ENCODE measurements at places on chromosomes 12 and 14. TPM values are rescaled to one million over a fixed set of nuclear protein-coding genes. Genes with fewer than 3 reads are reported as not detected.
A peak's percentile ranks its signal among the peaks of the same experiment; 100 is the strongest.

GRCh38 chr12:130683811-130684210 is 32.3 kb downstream of the RIMBP2 start:
- DNase-seq, result no peak
- H3K27me3 ChIP-seq, result no peaks in the 10 kb centered on the region
- no peak overlapping the region for H3K4me3 ChIP-seq
- H3K27ac ChIP-seq, result no peak overlapping the region
- H3K4me1 ChIP-seq, result no peaks in the 10 kb centered on the region
- H3K36me3 ChIP-seq, result no peaks in the 10 kb centered on the region

DNA sequence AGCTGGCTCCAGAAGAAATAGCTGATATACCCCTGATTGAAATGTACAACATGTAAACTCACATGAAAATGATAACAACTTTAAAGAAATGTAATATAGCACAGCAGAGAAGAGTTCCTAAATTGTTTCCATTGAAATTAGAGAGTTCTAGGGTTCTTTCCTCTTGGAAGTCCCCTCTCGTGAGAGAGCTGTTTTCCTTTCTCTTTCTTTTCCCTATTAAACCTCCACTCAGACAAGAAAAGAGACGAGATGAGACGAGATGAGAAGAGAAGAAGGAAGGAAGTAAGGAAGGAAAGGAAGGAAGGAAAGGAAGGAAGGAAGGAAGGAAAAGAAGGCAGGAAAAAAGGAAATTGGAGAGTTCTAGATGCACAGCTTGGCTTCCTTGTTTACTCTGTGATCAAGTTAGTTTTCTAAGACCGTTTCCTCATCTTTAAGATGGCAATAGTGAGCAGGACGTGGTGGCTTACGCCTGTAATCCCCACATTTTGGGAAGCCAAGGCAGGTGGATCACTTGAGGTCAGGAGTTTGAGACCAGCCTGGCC is 11.9 kb downstream of the DRAM1 start:
- no peak overlapping the region for H3K27ac ChIP-seq
- no peak for DNase-seq
- no peaks in the 10 kb centered on the region for H3K27me3 ChIP-seq
- no peak overlapping the region for H3K4me3 ChIP-seq
- H3K36me3 ChIP-seq, result no peaks in the 10 kb centered on the region

The LAG3 gene
- 2.9 TPM for total RNA-seq

DNA sequence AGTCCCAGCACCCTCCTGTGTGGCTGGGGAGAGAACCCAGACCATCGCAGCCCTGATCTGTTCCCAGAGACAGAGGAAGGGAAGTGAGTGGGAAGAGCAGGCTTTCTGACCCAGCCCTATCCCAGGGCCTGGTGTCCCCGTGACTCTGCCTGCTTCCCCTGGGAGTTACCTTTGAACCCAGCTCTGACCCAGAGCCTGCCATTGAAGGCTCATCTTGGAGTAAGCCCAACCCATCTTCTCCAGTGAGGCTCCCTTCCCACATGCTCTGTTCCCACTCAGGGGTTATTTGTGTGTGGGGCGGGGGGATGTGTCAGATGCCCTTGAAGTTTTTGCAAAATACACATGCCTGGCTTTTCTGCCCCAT is 6.0 kb downstream of the TMEM63C start:
- H3K27me3 ChIP-seq, result no peaks in the 10 kb centered on the region
- no peaks in the 10 kb centered on the region for H3K4me1 ChIP-seq
- no peak overlapping the region for H3K4me3 ChIP-seq
- DNase-seq, result no peak

DNA sequence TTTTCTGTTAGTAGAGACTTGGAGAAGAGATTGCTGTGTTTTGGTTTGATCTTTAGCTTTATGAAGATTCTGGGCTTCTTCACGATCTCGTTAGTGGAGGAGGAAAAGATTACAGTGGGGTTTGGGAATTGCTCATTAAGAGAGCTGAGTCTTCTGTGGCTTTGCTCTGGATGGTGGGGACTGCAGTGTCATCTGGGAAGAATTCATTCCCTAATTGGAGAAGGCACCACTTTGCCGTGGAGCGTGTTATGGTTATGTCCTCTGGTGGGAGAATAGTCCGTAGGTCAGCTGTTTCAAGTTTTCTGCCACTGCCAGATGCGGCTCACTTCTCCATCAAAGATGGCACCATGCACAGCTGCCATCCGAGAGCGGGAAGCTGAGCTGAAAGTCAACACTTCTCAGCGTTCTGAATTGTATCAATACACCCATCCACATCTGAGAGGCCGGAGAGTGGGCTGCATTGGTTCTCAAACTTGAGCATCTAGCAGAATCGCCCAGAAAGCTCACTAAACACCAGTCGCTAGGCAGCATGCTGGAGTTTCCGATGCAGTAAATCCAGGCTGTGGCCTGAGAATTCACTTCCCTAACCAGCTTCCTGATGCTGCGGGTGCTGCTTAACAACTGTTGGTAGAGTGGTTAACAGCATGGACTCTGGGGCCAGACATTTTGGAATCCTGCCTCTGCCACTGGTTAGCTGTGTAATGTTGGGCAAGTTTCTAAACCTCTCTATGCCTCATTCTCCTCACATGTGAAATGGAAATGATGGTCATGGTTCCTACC is 117.8 kb downstream of the PLXNC1 start:
- no peaks in the 10 kb centered on the region for H3K36me3 ChIP-seq
- H3K4me3 ChIP-seq, result no peak overlapping the region
- peaks cover 64% of the 10 kb centered on the region for H3K4me1 ChIP-seq
- H3K27me3 ChIP-seq, result no peaks in the 10 kb centered on the region

DNA sequence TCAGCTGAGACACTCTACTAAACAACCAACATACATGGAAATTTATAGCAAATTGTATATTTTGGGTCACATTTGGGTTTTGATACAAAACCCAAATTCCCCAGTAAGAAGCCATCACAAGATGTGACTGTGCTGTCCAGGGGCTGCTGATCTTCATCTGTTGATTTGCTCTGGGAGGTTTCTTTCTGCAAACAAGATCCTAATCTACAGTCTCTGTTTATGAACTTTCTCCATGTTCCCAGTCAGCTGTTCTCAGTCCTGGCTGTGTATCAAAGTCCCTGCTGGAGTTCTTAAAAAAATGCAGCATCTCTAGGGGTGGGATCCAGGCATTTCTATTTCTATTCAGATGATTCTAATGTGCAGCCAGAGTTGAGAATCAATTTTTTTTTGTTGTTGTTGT is 85.1 kb downstream of the ATP23 start:
- H3K4me3 ChIP-seq, result no peak overlapping the region
- no peaks in the 10 kb centered on the region for H3K36me3 ChIP-seq
- peaks cover 4% of the 10 kb centered on the region for H3K4me1 ChIP-seq
- H3K27me3 ChIP-seq, result no peaks in the 10 kb centered on the region
- no peak for DNase-seq

GRCh38 chr14:31229638-31230572 is 22.3 kb upstream of the HECTD1 start:
- peak overlapping the region; percentile 80 for H3K27ac ChIP-seq
- peaks cover 8% of the 10 kb centered on the region for H3K4me1 ChIP-seq
- H3K27me3 ChIP-seq, result no peaks in the 10 kb centered on the region
- H3K4me3 ChIP-seq, result peak overlapping the region; percentile 25

DNA sequence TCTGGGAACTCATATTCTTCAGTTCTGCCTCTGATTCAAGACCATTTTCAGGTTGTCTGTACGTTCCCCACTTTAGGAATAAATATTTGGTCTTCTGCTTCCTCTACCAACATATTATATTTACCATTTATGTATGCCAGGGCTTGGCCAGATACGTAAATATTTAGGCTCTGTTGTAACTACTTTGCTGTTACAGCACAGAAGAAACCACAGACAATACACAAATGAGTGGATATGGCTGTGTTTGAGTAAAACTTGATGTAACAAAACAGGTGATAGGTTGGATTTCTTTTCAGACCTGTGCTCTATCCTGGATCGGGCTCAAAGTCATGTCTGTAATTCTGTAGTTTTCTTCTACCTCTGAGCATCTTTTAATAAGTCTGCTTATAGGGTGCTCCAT is 37.5 kb downstream of the RAP1B start:
- no peak for DNase-seq
- H3K27ac ChIP-seq, result no peak overlapping the region
- no peaks in the 10 kb centered on the region for H3K36me3 ChIP-seq
- no peaks in the 10 kb centered on the region for H3K27me3 ChIP-seq
- no peaks in the 10 kb centered on the region for H3K4me1 ChIP-seq
- H3K4me3 ChIP-seq, result no peak overlapping the region

DNA sequence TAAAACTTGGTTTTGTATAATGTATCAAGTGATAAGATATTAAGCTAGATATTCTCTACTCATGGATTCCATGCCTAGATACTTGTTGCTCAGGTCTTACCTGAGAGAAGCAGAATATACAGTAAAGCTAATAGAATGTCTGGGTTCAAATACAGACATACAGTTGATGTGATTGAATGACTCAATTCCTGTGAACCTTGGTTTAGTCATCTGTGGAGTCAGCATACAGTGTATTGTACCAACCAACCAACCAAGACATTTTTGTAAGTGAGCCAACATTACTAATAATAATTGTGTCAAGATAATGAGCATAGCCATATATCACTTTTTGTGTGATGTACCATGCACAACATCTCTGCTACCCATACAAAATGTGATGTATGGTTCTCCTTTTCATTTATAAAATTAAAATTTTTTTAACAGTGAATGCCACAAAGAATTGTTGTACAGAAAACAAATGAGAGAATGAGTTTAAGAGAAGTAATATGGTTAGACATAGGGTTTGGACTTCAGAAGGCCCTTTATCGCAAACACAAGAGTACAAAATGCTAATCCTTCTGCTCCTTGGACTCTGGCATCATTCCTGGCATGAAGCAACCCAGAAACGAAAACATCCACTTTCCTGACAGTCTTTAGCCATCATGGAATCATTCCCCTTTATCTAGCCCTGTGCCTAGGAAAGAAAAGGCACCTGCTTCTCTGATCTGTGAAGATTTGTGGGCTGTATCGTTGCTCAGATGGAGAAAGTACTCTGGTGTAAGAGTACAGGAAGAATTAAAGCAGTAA is 977.2 kb upstream of the USP15 start:
- H3K27me3 ChIP-seq, result no peaks in the 10 kb centered on the region
- H3K4me1 ChIP-seq, result no peaks in the 10 kb centered on the region
- DNase-seq, result no peak
- H3K36me3 ChIP-seq, result no peaks in the 10 kb centered on the region
- H3K4me3 ChIP-seq, result no peak overlapping the region
- no peak overlapping the region for H3K27ac ChIP-seq

The BRI3BP gene
- 4.0 TPM for total RNA-seq

DNA sequence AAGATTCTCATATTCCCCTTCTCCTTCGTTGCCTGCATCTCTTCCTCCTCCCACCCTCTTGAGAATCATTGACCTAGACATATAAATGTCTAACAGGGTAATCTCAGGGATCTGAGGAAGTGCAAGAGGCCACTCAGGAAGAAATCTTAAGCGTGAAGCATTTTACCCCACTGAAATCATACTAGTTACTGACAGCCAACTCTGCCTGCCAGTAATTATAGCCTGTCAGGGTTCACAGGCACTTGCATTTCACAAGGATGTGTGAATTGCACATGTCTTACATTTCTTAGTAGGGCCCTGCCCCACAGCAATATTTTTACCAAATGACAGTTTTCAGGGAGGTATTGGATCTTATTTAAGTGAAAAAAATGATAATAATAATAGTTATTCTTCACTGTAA is 127.2 kb downstream of the SLC15A5 start:
- DNase-seq, result no peak
- peaks cover 8% of the 10 kb centered on the region for H3K4me1 ChIP-seq
- H3K27me3 ChIP-seq, result no peaks in the 10 kb centered on the region
- H3K36me3 ChIP-seq, result no peaks in the 10 kb centered on the region
- no peak overlapping the region for H3K4me3 ChIP-seq
- H3K27ac ChIP-seq, result no peak overlapping the region

DNA sequence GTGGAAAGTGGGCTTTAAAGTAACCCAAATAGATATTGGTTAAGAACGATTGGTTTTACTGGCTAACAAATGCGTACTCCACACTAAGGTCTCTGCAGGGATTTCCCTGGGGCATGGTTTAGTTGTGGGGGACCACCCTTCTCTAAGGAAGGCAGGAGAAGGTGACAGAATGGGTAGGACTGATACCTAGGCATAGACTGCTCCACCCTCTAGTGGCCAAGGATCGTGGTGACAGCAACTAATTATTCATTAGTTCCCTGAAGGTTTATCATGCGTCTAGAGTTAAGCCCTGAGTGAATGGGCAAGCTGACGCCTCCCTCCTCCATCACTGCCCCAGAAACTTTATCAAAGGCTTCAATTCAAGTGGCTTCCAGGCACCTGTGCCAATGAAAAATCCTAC is 9.1 kb downstream of the FAM181A start:
- no peak overlapping the region for H3K4me3 ChIP-seq
- no peak for DNase-seq
- no peaks in the 10 kb centered on the region for H3K36me3 ChIP-seq

DNA sequence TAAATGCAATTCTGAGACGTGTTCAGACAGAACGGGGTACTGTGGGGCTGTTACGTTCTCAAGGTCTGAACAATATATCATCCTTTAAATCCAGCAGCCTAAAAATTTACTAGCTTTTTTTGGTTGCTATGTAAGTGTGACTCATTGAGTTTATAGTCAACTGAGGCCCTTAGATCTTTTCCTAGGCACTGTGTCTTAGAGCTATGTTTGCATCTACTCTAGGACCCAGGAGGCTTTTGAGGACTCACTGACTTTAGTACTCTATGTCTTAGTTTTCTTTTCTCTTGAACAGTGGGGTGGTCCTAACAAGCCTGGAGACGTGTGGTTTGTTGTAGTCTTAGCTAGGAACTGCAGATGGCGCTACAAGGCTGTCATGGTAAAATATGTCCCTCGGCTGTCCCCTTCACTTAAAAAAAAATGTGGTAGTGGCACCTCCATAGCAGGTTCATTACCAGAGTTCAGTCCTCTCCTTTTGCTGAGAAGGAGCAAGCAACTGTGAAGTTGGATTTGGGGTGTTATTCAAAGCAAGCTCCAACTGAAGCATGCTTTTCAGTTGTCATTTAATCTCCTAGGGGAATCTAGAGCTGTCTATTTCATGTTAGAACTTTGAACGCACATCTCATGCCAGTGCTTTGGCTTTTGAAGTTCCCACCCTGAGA is 8.7 kb upstream of the SPATS2 start:
- H3K27me3 ChIP-seq, result no peaks in the 10 kb centered on the region
- H3K4me3 ChIP-seq, result no peak overlapping the region
- no peak overlapping the region for H3K27ac ChIP-seq
- no peaks in the 10 kb centered on the region for H3K36me3 ChIP-seq

- no peak overlapping the region for H3K27ac ChIP-seq
- no peak overlapping the region for H3K4me3 ChIP-seq
- H3K27me3 ChIP-seq, result no peaks in the 10 kb centered on the region
These were observed 142.1 kb downstream of the ANO4 start for GRCh38 chr12:100936661-100937060.

DNA sequence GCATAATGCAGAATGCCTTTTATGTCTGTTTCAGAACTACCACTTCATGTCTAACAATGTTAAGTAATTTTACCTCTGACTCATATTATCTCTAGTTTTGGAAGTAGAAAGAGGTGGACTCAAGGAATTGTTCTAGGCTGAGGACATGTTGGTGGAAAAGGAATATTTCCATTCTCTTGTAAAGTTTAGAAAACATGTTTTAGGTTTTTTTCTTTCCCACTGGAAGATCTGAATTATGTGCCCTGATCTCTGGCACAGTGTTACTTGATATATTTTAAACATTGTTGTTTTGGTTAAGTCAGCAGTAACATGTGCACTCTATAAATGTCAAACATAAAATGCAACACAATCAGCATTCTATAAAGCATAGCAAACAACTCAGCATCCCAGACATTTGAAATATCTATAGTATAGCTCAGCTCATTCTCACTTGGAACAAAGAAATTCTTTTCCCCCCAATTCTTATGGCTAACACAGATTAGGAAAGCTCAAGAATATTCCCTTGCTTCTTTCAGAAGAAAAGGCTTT is 202.3 kb downstream of the STXBP6 start:
- no peaks in the 10 kb centered on the region for H3K36me3 ChIP-seq
- H3K27ac ChIP-seq, result no peak overlapping the region
- no peak overlapping the region for H3K4me3 ChIP-seq
- DNase-seq, result no peak
- H3K27me3 ChIP-seq, result no peaks in the 10 kb centered on the region
- no peaks in the 10 kb centered on the region for H3K4me1 ChIP-seq
